Ovary (tissue), 10 donors: ENCODE measurements at places on chromosomes 4 and X.
A peak's percentile ranks its signal among the peaks of the same experiment; 100 is the strongest.

DNA sequence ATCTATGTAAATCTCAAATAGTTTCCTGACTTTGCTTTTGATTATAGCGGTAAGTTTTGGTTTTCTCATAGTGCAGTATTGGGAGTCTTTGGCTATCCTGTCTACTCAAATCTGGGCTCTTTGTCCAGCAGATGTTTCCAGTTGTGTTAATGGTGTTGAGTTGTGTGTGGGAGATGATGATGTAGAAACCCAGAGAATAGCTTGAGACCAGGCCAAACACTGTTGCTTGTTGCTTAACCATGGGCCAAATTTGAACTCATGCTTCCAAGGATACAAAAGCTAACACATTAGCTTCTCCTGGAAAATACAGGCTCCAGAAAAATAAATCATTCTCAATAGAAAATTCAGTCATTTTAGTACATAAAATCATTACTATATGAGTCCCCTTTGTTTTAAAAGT, 82.6 kb upstream of the GYPA start:
- no peak for DNase-seq

- no peak for DNase-seq
These were observed 1607.9 kb upstream of the TENM3 start for GRCh38 chr4:180635281-180635680.

GRCh38 chr4:8398347-8398746, 42.2 kb downstream of the ACOX3 start:
- DNase-seq, result no peak

DNA sequence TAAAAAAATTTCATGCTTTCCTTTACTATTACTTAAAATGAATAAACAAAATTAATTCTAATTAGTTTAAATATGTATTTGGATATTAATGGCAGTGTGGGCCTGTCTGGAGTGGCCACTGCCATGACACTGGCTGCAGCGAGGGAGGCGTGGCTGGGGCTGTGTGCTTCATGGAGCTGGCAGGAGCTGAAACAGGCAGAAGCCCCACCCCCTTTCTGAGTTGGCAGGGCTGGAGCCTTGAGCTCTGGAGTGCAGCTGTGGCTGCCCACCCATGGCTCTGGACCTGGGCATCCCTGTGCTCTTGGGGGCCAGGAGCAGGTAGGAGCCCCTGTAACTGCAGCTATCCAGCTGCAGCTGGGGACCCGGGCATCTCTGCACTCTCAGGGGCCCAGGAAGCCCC, 8.2 kb upstream of the HSD17B11 start:
- no peak for DNase-seq

- no peak for DNase-seq
These were observed 81.6 kb downstream of the FBXO8 start for GRCh38 chr4:174201871-174202270.

GRCh38 chr4:57553728-57554127, 443.5 kb upstream of the IGFBP7 start:
- DNase-seq, result no peak

DNA sequence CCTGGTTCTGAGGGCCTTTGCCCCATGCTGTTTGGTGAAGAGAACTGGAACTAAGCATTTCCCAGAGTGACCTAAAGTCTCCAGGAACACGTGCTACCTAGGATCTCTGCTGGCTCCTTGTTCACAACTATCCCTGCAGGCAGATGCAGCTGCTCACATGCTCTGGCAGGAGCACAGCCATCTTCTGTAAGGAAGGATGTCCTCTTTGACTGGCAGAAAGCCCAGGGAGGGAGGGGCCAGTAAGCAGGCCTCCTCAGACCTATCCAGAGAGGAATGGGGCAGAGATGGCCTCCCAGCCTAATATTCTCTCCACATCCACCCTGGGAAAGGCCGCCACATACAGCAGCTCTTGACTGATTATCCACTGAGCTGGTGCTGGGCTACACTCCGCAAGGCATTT, 142.8 kb upstream of the EOLA2 start:
- no peak for DNase-seq

DNA sequence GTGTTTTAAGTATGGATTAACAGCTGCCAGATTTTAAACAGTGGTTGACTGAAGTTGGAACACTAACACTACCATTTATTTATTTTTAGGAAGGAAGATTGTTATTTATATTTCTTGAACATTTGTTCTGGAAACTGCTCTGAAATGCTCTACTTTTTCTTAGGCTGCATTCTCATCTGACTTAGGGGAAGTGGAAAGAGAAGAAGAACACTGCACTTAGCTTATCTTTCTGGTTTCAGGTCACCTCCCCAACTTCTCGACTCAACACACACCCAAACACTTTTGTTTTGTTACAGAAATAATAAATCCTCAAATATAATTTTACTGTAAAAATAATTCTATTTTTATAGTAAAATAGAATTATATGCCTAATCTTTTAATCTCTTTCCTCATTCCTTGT, 18.6 kb downstream of the BLTP1 start:
- DNase-seq, result no peak

- DNase-seq, result no peak
These were observed 3.6 kb upstream of the AMOT start for GRCh38 chrX:112844250-112844649.

DNA sequence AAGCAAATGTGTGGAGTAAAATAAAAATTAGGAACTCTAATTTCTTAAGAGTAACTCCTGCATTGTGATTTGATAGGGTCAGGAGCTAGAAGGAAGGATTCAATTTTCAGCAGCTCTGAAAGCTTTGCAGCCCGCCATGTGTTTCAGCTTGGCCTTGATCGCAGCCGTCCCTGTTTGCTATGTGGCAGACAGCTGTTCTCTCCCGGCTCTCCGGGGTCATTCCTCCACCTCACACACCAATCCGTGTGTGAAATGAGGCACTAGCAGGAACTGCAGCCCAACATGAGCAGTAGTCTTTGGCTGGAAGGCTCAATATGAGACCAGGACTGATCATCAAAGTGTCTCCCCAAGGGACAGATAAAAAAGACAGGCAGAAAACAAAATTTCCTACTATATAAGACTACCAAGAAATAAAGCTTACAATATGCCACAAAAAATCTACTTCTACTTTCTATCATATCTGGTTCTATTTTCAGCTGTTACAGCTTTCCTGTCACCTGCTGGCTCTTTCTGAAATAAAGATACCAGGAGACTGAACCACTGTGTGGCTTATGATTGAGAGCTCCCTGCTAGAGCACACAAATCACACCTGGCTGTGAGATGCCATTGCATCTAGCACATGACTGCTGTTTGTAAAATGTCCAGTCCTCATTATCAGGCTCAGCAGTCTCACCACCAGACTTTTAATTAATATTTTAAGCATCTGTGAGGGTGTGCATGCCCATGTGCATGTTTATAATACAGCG, 44.1 kb upstream of the SEC24B start:
- peak; percentile 19 for DNase-seq

DNA sequence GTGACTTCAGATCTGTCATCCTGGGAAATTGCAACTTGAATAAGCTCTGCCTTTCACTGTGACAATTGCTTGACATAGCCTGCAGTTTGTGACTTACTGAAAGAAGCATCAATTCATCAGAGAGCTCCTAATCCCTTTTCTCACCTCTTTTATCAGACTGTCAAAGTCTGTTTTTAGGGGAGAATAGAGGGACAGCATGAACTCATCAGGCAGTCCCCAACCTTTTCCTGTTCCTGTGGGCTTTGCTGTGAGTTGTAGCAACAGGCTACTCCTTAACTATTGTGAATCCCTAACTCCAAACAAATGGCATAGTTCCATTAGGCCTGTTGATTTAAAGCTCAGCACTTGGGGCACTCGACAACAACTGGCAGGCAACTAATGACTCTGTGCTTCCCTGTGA, 64.9 kb downstream of the DOCK11 start:
- no peak for DNase-seq

DNA sequence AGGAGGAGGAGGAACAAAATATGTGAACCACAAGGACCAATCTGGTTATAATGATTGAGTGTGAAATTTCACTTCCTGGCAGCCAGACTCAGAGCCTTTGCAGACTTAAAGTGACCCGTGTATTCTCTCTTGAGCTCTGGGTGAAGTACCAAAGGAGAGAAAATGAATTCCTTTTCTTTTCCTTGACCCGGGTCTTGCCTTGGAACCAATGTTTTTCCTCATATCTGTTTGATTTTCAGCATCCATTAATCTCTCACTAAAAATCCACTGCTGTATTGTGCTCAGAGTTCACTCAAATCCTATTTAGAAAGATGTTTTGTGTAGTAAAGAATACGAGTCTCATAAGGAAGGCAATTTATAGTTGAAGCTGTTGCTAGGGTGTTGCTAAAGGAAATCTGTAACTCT, 78.3 kb upstream of the C1QTNF7 start:
- DNase-seq, result no peak

- DNase-seq, result no peak
These were observed 278.9 kb upstream of the GIMD1 start for GRCh38 chr4:106647451-106647850.

- DNase-seq, result no peak
These were observed 100.9 kb downstream of the PTCHD1 start for GRCh38 chrX:23435575-23435974.

DNA sequence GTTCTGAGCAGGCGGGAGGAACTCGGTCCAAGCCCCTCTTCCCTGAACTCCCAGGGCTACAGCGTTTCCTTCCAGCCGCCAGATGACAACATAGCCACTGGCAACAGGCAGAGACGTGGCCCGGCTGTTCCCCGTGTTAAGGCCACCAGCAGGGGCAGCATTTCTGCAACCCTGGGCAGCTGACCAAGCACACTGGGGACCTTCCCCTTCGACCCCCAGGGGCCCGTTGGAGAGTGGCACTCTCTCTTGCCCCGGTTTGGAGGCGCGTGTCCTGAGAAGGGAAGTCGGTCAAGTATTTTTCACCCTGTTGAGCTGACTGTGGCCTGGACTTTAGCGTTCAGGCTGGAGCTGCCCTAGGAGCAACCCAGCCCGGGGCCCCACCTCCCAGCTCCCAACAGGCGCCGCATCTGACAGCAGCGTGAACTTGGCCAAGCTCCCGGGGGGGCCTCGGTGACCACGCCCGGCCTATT, 37.6 kb downstream of the ZBTB49 start:
- peak; percentile 26 for DNase-seq

DNA sequence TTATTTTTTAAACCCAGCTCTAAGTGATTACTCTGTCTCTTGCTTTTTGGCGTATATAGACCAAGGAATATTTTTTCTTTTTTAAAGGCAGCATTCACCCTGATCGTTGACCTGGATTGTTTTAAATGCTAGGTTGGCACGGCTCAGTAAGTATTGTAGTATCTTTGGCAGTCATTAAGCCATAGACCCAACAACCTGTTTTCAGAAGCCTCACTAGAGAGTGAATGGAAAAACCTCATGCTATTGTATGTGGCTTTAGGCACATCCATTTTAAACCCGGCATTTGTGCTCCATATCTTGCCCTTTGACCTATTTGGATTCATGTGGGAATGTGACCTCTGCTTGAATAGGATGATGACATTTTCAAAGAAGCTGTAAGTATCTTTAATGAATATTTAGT, 183.9 kb downstream of the SNCA start:
- DNase-seq, result no peak

GRCh38 chrX:21875013-21875412, 19.2 kb downstream of the YY2 start:
- no peak for DNase-seq

GRCh38 chrX:97145934-97146333, 262.2 kb downstream of the RPA4 start:
- DNase-seq, result no peak

GRCh38 chr4:73068491-73069337, 802 bp downstream of the COX18 start:
- no peak for DNase-seq

GRCh38 chr4:186082221-186082620, 13.3 kb downstream of the TLR3 start:
- no peak for DNase-seq

DNA sequence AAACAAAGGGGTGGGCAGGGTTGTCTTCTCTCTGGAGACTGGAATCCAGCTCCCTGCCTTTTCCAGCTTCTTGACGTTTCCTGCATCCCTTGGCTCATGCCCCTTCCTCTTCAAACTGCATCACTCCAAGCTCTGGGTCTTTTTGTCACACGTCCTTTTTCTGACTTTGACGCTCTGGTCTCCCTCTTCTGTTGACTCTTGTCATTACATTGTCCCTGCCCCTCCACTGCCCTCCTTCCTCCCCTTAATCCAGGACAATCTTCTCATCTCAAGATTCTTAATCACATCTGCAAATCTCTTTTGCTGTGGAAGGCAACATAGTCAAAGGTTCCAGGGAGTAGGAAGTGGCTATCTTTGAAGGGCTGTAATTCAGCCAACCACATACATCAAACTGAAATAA, 178.3 kb downstream of the TMA16 start:
- no peak for DNase-seq

DNA sequence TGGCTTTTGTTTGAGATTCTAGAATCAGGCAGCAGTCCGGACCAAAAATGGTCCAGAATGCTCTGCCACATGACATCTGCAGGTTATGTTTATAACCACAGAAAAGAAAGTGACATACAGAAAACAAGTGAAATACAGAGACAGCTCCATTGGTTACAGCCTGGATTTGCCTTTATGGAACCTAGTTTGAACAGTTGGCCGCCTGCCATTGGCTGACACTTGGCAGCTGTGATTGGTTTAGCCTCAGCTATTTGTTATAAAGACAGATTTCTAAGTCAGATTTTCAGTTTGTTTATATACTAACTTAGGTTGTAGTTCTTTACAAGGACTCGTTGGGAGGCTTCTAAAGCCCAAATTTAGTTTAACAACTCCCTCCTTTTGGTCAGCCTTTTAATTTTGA, 40.8 kb upstream of the IL9R start:
- no peak for DNase-seq

- no peak for DNase-seq
These were observed 281.8 kb upstream of the TEX13A start for GRCh38 chrX:105502336-105502735.

DNA sequence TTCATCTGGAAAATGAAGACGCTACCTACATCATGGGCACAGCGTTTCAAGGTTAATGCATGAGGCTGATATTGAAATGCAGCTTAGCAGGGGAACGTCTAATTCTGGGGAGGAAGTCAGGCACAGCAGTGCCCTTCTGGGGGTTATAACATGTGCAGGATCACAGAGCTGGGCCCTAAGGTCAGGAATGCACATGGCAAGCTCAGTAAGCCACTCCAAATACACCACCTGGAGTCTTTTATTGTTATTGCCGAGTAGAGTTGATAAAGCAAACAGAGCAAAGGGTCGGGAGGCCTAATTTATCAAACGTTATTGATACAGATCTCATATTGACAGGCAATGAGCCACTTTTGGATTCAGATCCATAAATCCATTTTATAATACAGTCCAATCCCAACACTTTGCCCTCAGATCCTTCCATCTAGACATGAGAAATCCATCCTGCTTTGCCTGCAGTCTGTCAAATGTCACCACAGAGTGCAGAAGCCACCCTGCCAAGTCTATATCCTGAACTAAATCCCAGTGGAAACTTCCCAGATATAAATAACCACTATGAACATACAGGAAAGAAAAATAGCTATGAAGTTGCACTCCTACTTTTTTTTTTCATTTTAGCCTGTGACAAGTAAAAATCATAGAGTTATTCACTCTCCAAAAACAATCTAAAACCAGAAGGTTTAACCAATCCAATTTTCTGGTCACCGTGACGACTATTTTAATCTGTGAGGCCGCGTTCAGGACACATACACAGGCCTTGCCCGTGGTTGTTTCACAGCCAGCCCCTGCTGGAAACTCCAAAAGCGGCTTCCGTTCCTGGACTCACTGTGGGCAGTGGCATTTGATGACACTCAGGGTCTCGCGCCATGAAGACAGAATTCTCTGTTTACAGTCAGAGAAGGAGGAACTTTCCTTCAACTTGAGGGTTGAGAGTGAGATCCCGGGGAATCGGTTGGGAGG, 335.4 kb downstream of the DHX15 start:
- no peak for DNase-seq

GRCh38 chr4:178823673-178824295, 1381.5 kb upstream of the AGA start:
- no peak for DNase-seq
